ENCODE measurements at places on chromosomes 1 and 21.

GRCh38 chr1:116234429-116234828 lies 123.2 kb downstream of the MAB21L3 start:
- DNase-seq = no peak

GRCh38 chr1:14784790-14785773 lies 186.6 kb downstream of the KAZN start:
- DNase-seq = no peak

GRCh38 chr1:232509570-232509969 lies 120.4 kb downstream of the SIPA1L2 start:
- no peak for DNase-seq

- DNase-seq = no peak
These were observed 43.3 kb downstream of the NID1 start for GRCh38 chr1:236021424-236022135.

DNA sequence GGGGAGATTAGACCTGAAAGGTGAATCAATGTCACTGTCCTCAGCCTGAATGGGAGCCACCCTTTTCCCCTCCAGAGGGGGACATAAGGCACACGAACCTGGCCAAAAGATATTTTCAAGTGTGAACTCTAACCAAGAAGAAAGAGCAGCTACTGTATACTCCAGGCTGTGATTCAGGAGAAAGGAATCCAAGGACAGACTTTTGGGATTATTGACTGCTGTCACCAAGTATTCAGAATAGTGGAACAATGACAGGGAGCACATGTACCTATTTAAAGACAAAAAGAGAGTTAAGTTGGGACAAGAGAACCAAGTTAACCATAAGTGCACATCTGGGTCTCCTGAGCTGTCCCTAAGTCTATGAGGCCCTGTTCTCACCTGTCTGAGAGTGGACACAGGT lies 2.4 kb downstream of the ICMT start:
- DNase-seq = no peak
